ENCODE measurements at places on chromosomes 5 and 9. TPM values are rescaled to one million over a fixed set of nuclear protein-coding genes. Genes with fewer than 3 reads are reported as not detected.

DNA sequence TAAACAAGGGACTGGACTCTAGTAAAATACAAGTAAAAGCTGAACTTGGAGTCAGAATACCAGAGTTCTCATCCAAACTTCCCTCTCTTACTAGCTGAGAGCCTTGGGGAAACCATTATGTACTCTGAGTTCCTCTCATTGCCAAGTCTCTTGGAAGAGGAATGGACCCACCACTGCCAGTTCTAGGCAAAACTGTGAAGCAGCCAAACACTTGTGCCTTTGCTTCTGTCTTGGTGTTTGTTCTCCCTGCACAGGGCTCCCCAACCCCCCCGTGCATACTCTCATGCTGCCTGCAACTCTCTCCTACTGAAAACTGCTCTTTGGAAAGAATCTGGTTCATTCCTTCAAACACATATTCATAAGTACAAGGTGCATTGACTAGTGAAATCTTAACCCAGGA is 102.6 kb downstream of the PDZD2 start:
- DNase-seq = no peak

DNA sequence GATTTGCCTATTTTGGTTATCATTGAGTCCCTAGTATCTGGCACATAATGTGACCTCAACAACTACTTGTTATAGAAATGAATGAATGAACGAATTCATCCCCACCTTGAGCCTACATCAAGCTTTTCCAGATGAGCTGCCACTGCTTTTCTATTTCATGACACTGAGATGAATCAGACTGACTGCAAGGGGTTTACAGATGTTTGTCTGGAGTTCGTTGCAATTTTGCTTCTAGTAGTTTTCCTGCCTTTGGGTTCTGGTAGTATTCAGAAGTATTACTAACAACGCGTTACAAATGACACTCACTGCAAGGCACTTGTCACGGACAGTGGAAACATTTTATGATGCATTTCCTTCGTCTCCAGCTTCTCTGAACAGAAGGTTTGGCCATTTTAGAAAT is 222.3 kb downstream of the CD180 start:
- no peak for DNase-seq

- DNase-seq = no peak
These were observed 375.2 kb upstream of the IRX2 start for GRCh38 chr5:3126639-3127038.

DNA sequence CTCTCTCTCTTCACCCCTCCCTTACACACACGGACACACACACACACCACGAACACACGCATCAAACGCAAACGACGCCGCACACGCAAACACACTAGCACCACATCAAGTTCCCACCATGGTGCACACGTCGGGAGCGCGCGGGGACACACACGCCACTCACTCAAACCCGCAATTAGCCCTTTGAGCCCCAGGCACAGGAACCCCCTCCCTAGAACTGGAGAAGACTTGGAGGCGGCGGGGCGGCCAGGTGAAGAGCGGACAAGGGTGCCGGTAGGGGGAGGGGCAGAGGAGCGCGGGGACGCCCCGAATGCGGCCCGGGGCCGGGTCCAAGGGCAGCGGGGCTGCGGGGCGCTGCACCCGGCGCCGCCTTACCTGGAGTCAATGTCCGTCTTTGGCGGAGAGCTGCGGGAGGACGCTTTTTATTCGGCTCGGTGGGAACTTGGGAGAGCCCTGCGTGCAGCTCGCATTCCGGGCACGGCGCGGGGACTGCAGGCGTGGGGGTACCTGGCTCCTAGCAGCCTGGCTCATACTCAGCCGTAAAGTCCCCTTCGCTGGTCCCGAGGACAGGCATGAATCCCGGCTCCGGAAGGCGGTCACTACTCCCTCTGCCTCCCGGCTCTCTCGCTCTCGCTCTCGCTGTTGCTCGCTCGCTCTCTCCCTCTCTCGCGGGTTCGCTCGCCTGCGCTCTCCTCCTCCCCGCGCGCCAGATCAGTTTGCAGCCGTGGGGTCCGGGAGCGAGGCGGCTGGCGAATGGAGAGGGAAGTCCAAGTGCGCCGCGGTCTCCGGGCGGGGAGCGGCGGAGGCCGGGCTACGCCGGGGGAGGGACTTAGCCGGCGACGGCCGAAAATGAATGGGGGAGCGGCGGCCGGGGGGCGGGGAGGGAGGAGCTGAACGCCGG is at the start of gene BRINP1:
BRINP1 (minus strand) TSS at position 755 of the 901 bp plus-strand sequence. CDS start 56,080 bp downstream, outside the sequence.
- peak; percentile 76 for DNase-seq

DNA sequence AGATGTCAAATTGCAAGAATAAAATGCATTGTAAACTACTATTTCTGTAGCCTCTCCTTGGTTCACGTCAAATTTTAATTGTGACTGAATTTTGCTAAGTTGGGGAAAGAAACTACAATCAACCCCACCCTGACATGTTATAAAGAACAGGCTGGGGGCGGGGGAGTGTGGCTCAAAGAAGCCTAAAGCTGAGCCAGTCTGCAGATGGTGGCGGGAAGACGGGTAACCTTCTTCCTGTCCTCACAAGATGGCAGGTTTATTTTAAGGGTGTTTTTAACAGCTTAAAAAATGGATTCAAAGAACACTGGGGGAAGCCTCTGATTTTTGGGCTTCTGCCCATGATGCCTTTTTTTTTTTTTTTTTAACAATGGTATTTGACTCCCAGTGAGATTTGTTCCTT is 68.5 kb upstream of the MELK start:
- no peak for DNase-seq

DNA sequence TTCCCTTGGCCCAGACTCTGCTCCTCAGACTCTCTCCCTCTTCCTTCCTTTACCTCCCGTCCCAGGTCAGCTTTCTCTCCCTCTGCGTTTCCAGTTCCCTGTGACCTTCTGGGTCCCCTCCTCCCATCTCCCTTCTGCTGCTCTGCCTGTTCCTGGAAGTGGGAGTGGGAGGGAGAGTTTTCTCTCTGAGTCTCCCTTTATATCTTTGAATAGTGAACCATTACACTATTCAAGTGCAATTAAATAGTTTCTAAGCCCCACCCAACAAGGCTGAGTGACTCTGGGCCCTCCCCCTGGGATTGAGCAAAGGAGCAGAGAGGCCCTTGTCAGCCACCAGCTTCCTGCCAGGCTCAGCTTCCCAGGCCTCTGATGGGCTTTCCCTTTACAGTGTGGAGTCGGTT is 34.8 kb downstream of the THBS4 start:
- no peak for DNase-seq

DNA sequence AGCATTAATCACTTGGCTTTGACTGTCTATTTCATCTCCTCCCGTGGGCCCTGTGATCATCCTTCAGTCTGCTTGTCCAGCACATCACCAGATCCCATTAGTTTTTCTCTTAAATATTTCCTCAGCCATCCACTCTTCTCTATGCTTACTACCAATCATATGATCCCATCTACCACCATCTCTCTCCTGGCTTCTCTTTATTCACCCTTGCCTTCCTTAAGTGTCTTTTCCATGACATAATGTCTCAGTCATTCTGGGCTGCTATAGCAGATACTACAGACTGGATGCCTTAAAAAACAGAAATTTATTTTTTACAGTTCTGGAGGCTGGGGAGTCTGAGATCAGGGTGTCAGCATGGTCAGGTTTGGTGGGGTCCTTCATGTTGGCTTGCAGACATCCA is 208.4 kb upstream of the PPP1R2B start:
- DNase-seq = no peak

DNA sequence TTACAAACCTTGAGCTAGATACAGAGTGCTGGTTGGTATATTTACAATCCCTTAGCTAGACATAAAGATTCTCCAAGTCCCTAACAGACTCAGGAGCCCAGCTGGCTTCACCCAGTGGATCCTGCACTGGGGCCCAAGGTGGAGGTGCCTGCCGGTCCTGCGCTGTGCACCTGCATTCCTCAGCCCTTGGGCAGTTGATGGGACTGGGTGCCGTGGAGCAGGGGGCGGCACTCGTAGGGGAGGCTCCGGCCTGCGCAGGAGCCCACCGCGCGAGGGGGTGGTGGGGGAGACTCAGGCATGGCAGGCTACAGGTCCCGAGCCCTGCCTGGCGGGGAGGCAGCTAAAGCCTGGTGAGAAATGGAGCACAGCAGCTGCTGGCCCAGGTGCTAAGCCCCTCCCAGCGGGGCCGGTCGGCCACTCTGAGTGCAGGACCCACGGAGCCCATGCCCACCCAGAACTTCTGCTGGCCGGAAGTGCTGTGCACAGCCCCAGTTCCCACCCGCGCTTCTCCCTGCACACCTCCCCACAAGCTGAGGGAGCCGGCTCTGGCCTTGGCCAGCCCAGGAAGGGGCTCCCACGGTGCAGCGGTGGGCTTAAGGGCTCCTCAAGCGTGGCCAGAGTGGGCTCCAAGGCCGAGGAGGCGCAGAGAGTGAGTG is 1464.7 kb downstream of the EFNA5 start:
- no peak for DNase-seq

- DNase-seq = no peak
These were observed 361.6 kb upstream of the WWC1 start for GRCh38 chr5:167929841-167930240.

GRCh38 chr9:76519075-76519835 is 60.3 kb downstream of the GCNT1 start:
- DNase-seq = peak; percentile 78

GRCh38 chr5:121962347-121962670 is 534 bp downstream of the SRFBP1 start:
- DNase-seq = no peak

GRCh38 chr5:175223291-175223690 is 220.7 kb downstream of the DRD1 start:
- DNase-seq = no peak

DNA sequence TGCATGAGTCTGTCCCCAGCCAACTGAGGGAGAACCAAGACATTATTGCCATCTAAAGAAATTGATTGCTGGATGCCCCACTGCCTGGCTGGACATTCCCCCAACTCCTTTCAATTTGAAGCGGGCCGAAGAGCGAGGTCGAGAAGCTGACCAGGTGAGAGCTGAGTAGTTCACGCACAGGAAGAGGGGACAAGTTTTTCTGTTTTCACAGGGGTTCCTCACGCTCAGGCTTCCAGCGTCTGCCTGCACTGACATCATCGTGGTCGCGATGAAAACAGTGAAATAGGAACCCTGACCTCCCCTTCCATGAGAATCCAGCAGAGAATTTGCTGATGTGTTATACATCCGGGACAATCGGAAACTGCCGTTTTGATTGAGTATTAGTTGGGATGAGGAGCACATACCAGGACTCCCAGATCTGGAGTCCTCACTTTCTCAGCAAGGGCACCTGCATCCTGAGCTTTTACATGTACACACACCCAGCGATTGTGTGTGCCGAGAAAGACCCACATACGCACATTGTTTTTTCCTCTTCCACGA is 3.1 kb upstream of the DMRT3 start:
- DNase-seq = no peak

DNA sequence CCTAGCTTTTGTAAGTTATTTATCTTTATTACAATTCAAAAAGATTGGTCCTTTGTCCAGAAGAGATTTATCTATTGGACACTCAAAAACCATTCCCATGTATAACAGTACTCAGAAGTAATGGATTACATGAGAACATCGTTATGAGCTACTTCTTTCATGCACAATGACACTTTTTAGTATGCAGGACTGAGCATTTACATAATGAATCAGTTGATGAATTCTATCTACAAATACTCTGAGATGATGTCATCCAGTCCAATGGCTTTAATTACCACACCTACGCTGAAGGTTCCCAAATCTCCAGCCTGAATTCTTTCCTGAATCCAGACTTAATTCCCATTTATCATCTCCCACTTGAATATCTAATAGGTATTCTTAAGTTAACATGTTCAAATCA is 75.3 kb downstream of the PTBP3 start:
- no peak for DNase-seq

- no peak for DNase-seq
These were observed 5.4 kb upstream of the RABL6 start for GRCh38 chr9:136802321-136802720.

- no peak for DNase-seq
These were observed 125.6 kb downstream of the PAPPA start for GRCh38 chr9:116279230-116279629.

DNA sequence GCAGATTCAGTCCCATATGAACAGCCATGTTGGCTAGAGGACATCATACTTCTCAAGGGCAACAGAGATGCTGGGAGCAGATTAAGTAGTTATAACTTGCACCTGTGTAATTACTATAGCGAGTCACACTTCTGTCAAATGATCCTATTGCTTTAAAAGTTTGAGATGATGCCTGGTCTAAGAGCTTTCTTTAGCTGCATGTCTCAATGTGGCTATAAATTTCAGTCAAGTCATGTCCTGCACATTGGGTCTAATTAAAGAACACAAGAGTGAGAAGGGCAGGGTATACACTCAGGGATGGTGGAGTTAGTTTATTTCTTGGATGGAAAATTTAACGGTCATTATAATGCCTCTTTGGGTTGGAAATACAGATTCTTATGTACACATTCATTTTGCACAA is 557.3 kb downstream of the RAB3C start:
- DNase-seq = no peak

DNA sequence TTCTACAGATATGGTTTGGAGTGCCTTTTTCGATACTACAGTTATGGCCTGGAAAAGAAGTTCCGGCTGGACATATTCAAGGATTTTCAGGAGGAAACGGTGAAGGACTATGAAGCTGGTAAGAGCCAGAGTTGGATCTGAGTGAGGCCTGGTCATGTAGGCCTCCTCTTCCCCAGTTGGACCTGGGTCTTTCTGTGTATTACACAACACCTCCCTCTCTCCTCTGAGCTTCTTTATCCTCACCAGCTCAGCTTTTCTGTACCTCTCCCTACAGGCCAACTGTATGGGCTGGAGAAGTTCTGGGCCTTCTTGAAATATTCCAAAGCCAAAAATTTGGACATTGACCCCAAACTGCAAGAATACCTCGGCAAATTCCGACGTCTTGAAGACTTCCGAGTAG is 39.2 kb downstream of the FAXDC2 start:
- no peak for DNase-seq

DNA sequence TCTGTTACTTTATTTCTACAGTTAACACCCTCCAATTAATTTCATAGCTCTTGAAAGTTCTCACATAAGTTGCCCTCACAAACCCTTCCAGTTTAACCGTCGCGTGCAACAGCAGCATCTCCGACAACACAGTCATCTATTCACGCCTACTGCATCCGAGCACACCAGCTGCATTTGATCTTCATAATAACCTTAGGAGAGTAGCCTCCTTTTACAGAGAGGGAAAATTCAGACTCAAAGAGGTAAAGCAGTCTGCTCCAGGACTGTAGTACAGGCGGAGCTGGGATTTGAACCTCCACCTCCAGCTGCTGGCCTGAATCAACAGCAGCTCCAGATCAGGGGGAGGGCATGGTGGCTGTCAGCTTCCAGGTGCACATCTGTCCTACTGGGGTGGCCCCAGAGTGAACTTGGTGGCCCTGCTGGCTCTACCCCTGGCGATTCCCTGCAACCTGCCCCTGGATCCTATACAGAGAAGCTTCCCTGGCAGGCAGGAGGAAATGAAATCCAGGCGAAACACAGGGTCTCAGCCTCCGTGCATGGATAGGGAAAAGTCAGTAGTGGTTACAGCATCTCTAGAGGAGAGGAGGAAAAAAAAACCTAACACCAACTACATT is 71.6 kb upstream of the UNC5A start:
- DNase-seq = no peak

- DNase-seq = no peak
These were observed 15.7 kb downstream of the ALDOB start for GRCh38 chr9:101419863-101420262.

The PCDHGC5 gene
- 1.8 TPM for total RNA-seq

The INSL6 gene
- not detected for total RNA-seq

The SLIT3 gene
- 25.1 TPM for total RNA-seq

The RASGRF2 gene
- total RNA-seq = 0.19 TPM

The SPAAR gene
- not detected for total RNA-seq

The SARDH gene
- total RNA-seq = 7.2 TPM
